ENCODE measurements at places on chromosomes 16 and 17. TPM values are rescaled to one million over a fixed set of nuclear protein-coding genes. Genes with fewer than 3 reads are reported as not detected.
A peak's percentile ranks its signal among the peaks of the same experiment; 100 is the strongest.

The NPIPA7 gene
- 10.3 TPM for total RNA-seq

GRCh38 chr17:63785556-63785955 is 11.6 kb downstream of the DDX42 start:
- DNase-seq = no peak

- no peak for DNase-seq
These were observed 54.3 kb downstream of the KPNA2 start for GRCh38 chr17:68089881-68090280.

The SOST gene
- 0.23 TPM for total RNA-seq

DNA sequence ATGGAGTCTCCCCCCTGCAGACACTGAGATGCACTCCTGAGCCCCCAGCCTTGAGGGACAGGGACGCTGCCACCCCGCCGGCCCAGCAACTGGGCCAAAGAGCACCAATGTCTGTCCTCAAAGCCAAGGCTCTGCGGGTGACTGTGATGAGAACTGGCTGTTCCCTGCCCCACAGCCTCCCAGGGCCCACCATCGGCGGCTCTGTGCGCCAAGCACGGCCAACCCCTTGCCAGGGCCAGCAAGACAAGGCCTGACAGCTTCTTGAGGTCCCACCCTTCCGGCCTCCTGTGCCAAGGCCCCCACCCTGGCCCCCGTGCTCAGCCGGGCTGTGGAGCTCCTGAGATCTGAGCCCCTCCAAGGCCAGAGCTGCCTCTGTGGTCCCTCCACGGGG is 34.2 kb upstream of the PABPN1L start:
- DNase-seq = no peak

DNA sequence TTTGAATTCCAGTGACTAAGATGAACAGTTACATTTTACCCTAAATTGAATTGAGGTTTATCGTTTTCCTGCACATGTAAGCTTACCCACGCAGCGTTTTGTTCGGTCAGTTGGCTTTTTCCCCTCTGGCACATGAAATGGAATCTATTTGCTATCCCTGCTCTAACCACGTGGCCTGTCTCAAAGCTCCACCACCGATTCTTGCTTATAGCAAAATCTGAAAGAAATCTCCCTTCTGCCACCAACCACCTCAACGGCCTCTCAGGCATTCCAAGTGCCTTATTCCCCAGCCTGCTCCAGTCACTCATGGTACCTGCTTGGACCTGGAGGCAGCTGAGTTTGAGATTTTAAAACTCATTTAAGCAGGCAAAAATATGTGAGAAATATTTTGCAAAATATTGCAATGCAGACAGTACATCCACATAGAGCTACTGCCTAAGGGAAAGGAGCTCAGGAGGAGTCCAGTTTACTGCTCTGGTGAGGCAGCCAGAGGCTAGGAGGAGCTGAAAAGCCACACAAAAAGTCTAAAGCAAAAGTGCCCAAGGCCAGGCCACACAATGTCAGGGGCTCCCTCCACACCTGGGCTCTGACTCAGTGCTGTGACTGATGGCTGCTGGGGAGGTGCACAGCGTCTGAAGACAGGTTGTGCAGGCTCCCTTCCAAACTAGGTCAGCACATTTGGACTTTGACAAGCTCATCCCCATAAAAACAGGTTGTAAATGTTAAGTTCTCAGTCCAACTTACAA is 26.4 kb downstream of the ARHGAP17 start:
- no peak for DNase-seq

The PHF12 gene
- 60.3 TPM for total RNA-seq

- DNase-seq = no peak
These were observed 844 bp downstream of the TAOK2 start for GRCh38 chr16:29974291-29975133.

GRCh38 chr16:1154887-1155331 is 2.0 kb downstream of the CACNA1H start:
- no peak for DNase-seq

GRCh38 chr17:16439811-16440351 is 24.5 kb downstream of the TRPV2 start:
- no peak for DNase-seq

DNA sequence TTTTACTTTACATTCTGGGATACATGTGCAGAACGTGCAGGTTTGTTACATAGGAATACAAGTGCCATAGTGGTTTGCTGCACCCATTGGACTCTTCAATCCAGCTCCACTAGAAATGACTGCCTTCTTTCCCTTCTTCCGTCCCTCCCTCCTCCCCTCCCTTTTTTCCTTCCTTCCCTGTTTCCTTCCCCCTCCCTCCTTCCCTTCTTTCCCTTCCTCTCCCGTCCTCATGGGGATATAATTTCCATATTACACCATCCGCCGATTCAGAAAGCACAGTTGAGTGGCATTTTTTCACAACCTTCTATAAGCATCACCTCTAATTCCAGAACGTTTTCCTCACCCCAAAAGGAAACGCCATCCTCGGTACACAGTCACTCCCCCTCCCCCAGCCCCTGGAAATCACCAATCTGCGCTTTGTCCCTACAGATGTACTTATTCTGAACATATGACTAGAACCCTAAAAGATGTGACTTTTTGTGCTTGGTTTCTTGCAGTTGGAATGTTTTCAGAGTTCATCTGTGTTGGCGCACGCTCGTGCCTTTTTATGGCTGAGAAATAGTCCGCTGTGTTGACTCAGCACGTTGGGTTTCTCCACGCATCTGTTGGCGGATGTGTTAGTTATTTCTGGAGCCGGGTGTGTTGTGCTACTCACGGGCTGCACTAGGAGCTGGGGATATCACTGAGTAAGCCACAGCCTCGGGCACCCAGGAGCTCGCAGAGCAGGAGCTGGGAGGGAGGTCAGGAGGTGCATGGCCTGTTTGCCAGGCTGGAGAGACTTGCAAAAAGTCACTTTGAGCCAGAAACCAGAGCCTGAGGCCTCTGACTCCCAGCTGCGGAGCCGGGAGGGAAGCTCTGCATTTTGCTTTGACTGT is 336.4 kb downstream of the SEC14L1 start:
- DNase-seq = no peak

GRCh38 chr17:6071528-6072065 is 1.4 kb downstream of the WSCD1 start:
- no peak for DNase-seq

The OR1F1 gene
- total RNA-seq = not detected

GRCh38 chr16:48999044-48999443 is 282.6 kb downstream of the CBLN1 start:
- no peak for DNase-seq

DNA sequence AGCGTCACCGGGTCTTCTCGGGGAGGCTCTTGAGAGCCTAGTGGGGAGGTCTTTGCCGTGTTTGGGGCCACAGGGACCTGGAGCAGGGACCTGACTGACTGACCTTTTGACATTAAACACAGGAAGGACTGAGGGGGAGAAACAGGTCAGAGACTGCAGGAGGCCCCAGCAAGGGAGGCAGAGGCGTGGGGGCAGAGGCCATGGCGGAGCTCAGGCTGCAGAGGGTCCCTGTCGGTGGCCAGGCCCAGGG is 41.6 kb upstream of the GSE1 start:
- DNase-seq = no peak

GRCh38 chr17:40832840-40833239 is 10.4 kb upstream of the KRT10 start:
- no peak for DNase-seq

DNA sequence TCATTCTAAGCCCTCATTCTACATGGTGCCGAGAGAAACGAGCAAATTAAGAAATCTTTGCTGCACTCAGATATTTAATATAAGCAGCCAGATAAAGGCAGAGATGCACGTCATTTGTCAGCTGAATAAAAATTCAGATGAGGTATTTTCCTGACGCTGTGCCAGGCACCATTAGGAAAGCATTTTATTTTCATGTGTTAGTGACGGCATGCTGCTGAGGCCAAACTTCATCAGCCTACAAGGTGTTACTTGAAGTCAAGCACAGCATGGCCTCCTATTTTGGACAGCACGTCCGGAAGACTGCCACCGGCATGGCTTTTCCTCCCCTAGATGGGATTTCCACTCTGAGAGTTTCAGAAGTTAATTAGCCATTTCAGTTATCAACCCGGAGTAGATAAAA is 70.3 kb downstream of the IRX3 start:
- DNase-seq = no peak

DNA sequence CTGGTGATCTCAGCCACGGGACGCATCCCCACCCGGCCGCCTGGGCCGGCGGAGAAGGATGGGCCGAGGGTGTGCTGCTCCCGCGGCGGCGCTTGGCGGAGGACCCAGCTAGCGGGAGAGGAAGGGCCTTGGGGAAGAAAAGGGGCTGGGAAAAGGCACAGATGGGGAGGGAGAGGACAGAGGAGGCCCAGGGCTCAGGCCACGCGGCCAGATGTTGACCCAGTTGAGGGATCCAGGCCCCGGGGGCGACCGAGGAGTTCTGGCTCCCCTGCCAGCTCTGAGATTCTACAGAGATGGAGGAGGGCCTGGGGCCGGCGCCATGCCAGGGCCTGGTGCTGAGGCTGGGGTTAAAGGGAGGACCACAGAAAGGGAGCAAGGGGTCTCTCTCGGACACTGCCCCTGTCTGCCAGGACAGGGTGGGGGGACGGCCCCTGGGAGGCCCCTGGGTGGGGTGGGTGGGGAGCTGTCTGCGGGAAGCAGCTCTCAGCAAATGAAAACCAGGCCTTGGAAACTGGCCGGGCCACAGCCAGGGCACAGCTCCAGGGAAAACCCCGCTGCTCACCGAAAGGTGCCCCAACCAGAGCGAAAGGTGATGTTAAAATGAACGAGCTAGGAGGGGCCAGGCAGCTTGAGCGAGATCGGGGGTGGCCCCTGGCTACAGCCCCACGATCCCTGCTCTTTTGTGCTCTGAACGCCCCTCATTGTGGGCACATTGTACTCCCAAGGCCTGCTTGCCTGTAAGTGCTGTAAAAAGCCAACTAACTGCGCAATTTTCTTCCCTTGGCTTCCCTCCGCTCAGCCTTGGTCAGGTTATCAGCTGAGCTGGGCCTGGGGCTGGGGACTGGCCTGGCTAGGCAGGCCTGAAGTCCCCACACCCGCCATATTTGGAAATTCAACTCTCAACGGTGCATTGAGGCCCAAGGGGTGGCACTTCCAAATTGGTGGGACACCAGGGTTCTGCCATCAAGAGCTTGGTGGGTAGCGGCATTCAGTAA is 191.4 kb downstream of the ZNF423 start:
- DNase-seq = no peak

- DNase-seq = peak; percentile 76
These were observed at the start of gene PRRT2 for GRCh38 chr16:29811896-29812665. Gene PRRT2, plus strand, starts transcription at chr16:29812193. Its CDS starts 862 bp downstream, at chr16:29813055.
